GM18507 (cell line): ENCODE measurements at places on chromosomes 1 and 21.

- DNase-seq, result no peak
Measured at GRCh38 chr1:46364612-46365011, 24.0 kb downstream of the NSUN4 start.

DNA sequence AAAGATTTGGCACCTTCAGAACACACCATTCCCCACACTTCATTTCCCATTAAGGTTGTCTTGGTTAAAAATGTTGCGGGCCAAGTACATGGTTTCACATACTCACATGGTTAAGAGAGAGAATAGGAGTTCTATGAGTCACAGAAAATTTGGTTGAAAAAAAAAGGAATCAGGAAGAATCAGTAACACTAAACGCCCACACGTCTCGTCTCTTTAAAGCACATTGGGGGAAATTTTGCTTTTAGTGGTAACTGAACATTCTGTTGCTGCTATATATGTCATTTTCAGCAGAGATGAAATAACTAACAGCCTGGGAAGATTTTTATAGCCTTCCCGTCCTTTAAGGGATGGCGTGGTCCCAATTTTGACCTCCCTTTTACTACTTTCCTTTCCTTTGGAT lies 132.9 kb upstream of the ERG start:
- DNase-seq, result no peak

GRCh38 chr1:3119725-3120124 lies 50.7 kb downstream of the PRDM16 start:
- DNase-seq, result no peak

DNA sequence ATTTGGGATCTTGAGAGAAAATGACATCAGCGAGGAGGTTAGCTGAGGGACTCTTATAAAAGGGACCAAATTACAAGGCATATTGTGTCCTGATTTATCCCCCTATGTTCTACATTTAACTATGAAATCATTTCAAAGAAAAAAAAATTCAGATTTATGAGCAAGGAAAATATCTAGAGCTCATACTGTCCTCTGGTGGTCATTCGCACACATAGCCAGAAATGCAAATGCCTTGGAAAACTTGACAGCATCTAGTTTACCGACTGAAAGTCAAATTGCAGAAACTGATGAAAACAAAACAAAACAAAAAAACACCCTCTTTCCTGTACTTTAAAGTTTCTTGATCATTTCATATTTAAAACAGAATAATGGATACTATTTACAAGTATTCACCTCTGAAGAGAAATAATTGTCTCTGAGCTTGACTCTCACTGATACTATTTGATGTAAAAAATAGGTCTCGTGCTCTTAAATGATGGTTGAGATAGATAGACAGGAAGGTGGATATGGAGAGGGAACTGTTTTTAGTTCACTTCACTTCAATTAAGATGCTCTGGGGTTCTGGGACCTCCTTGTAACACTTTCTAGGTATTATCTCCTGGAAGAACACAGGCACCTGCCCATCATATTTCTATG lies 253.8 kb downstream of the PCP4 start:
- no peak for DNase-seq

- no peak for DNase-seq
Measured at GRCh38 chr1:202293569-202293968, 48.2 kb downstream of the UBE2T start.

- DNase-seq, result no peak
Measured at GRCh38 chr1:18175530-18176377, 68.2 kb downstream of the IGSF21 start.

DNA sequence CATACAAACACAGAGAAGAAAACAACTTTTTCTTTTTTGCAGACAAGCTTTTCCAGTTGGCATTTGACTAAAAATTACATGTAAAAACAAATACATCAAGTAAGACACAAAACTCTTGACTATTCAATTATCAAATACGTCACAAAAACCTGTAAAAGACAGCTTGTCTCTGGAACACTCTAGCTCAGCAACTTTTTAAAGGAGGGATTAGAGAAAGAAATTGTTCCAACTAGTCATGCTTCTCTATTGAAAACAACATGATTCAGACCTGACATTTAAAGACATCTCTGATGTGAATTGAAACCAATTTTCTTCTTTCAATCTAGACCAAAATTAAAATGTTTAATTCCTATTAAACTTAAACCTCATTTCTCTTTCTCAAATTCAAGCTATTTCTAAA lies 30.3 kb downstream of the SMYD3 start:
- DNase-seq, result no peak
